ENCODE measurements at places on chromosomes 4 and X. TPM values are rescaled to one million over a fixed set of nuclear protein-coding genes. Genes with fewer than 3 reads are reported as not detected.

Gene GLRB
- 0.20 TPM for total RNA-seq

Gene RBMXL3
- not detected for total RNA-seq

GRCh38 chr4:103845075-103845474, 125.3 kb upstream of the TACR3 start:
- DNase-seq: no peak

Gene GABRB1
- total RNA-seq: not detected

DNA sequence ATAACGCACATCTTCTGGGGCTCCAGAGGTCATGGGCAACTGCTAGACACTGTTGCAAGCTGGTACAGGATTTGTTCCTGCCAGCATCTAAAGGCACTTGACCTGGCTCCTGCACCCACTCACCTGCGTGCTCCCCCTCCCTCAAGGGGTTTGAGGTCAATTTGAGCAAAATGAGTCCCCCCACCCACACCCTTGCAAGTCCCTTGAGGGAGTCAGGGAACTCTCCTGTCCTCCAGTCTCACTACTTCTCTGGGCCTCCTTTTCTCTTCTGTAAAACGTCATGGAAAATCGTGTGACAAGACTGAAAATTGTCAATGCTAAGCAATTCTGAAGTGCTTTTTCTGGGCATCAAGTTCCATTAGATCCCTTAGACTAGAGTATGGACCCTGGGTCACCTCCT, 39.9 kb upstream of the PGK1 start:
- no peak for DNase-seq

DNA sequence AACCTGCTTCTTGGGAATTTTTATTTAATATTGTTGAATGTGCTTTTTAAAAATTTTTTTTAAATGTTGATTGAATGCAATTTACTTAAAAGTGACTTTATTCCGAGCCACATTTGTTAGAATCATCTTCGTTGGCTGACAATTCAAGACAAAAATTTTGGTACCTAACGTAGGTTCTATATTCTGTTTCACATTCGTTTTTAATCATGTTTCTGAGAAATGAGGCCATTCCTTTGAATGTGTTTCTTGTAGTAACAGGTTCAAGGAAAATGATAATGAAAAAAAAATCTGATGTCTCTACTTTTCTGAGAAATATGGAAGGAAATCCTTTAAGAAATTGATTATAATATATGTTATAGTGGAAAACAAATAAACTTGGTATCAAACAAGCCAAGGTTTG, 92.3 kb upstream of the DCLK2 start:
- DNase-seq: no peak

GRCh38 chr4:41425650-41426049, 112.3 kb upstream of the LIMCH1 start:
- no peak for DNase-seq
